ENCODE measurements at places on chromosomes 5 and 9.

DNA sequence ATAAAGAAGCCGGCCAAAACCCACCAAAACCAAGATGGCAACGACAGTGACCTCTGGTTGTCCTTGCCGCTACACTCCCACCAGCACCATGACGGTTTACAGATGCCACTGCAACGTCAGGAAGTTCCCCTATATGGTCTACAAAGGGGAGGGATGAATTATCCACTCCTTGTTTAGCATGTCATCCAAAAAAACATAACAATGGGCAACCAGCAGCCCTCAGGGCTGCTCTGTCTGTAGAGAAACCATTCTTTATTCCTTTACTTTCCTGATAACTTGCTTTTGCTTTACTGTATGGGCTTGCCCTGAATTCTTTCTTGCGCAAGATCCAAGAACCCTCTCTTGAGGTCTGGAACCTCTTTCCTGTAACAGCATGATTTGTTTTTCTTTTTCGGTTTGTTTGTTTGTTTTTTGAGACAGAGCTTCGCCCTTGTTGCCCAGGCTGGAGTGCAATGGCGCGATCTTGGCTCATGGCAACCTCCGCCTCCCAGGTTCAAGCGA lies 2.0 kb upstream of the UAP1L1 start:
- no peak for DNase-seq

GRCh38 chr5:2874099-2874498 lies 122.6 kb upstream of the IRX2 start:
- no peak for DNase-seq

GRCh38 chr5:174384509-174384947 lies 339.0 kb downstream of the NSG2 start:
- DNase-seq = no peak

DNA sequence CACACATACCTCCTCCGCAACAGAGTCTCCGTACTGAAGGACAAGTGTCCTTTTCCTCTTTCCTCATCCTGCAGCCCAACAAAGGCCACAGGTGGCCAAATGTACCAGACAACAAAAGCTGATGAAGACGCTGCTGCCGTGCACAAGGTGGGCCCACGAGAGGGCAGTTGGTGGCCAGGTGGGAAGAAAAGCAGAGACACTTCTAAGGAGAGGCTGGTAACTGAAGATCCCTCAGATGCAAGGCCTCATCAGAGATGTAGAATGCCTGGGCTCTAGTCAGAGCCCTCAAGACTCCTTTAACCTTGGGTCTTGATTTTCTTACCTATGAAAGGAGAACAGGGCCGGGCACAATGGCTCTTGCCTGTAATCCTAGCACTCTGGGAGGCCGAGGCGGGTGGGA lies 75.7 kb downstream of the NRG2 start:
- no peak for DNase-seq

DNA sequence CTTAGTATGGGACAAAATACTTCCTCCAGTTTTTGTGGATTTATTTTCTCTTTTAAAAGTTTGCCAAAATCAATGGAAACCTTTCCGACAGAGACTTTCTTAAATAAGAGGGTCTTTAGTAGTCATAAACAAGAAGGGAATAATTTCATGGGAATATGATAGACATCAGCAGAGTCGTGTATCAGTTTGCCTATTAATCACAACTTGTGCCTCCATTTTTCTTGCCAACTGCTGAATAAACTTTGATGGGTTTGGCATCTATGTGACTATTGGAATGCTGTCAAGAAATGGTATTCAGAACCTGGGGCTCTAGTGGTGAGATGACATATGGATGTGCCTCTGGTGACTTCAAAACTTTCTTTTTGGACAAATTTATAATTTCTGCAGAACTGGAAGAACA lies 1668.2 kb downstream of the MAT2B start:
- DNase-seq = no peak

DNA sequence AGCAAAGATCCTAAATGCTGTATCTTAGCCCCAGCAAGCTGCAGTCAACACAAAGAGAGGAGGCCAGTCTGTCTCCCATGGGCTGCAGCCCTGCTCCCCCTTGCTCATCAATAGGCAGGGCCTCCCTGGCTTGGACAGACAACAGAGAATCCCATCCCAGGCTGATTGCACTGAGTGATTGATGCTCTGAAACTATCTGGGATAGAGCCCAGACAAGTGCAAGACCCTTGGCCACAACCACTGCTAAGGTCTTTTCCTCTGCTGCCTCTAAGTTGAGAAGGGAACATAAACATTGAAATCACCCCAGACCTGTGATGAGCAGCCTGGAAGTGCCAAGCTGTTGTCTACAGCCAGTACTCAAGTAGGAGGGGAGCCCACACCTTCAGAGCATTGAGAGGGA lies 661.0 kb upstream of the CDH18 start:
- DNase-seq = no peak

DNA sequence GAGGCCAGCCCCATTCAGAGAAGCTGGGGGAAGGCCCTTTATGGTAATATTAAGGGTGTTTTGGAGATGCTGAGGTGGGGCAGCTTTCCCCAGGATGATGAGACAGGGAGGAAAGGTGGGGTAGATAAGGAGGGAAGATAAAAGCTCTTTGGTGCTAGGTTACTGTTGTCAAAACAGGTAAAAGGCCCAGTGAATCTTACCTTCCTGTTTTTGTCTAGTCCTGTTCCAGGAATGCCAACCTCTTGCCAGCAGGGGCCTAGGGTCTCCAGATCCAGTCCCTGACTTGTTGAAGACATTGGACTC lies 797 bp upstream of the CCL27 start:
- no peak for DNase-seq

GRCh38 chr5:673161-673830 lies 19.9 kb downstream of the TPPP start:
- DNase-seq = no peak

Measured in T47D (cell line).